ENCODE measurements at places on chromosomes 1 and 21.
A peak's percentile ranks its signal among the peaks of the same experiment; 100 is the strongest.

- H3K27me3 ChIP-seq = peaks cover 28% of the 10 kb centered on the region
- H3K27ac ChIP-seq = no peak overlapping the region
- H3K4me3 ChIP-seq = no peak overlapping the region
- no peak for DNase-seq
- no peaks in the 10 kb centered on the region for H3K36me3 ChIP-seq
These were observed 14.0 kb upstream of the CDA start for GRCh38 chr1:20574686-20575540.

DNA sequence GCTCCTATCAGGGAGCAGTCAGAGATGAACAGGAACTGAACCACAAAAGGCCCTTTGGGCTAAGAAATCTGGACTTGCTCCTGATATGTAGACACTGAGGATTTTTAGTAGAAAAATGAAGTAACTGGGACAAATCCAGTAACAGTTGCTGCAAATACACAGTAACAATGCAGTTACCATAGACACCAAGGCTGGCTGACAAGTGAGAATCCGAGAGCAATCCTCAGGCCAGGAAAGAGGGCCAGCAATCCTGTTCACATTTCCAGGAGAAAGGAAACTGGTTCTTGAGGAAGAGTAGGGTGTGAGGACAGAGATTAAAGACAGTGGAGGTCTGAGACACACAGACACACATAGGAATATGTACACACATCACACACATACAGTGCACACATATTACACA, 9.3 kb upstream of the LORICRIN start:
- H3K36me3 ChIP-seq = no peaks in the 10 kb centered on the region
- DNase-seq = no peak
- H3K27me3 ChIP-seq = peaks cover 28% of the 10 kb centered on the region
- H3K27ac ChIP-seq = no peak overlapping the region
- H3K4me1 ChIP-seq = peaks cover 3% of the 10 kb centered on the region

DNA sequence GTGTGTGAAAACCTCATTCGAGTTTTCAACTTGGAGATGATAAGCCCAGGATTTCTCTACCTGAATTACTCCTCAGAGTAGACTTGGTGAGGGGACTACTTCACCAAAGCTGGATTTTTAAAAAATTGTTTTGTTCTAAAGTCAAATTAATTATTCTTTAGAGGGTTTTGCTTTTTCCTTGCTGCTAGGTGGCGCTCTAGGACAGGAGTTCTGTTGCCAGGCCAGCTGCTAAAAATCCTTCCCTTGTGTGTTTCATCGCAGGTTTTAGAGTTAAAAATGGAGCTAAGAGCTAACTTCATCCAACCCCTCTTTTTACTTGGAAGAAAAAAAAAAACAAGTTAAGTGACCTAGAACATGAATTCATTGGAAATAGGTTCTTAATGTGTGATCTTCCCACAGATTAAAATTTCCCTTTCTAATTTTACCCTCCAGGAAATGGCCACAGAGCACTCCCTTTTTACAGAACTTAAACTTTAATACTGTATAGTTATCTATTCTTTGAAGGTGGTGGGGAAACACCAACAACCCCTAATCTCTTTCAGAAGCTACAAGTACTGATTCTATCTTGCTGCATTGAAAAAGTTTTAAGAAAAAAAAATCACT, 36.7 kb upstream of the FAM163A start:
- H3K27ac ChIP-seq = no peak overlapping the region
- no peak overlapping the region for H3K4me3 ChIP-seq
- no peaks in the 10 kb centered on the region for H3K36me3 ChIP-seq
- peaks cover 8% of the 10 kb centered on the region for H3K27me3 ChIP-seq
- no peaks in the 10 kb centered on the region for H3K4me1 ChIP-seq

GRCh38 chr1:158933621-158934020, 2.3 kb downstream of the PYHIN1 start:
- H3K27ac ChIP-seq = peak overlapping the region; percentile 5
- no peaks in the 10 kb centered on the region for H3K27me3 ChIP-seq
- peak overlapping the region; percentile 74 for H3K4me3 ChIP-seq
- peaks cover 14% of the 10 kb centered on the region for H3K4me1 ChIP-seq
- peaks cover 7% of the 10 kb centered on the region for H3K36me3 ChIP-seq

DNA sequence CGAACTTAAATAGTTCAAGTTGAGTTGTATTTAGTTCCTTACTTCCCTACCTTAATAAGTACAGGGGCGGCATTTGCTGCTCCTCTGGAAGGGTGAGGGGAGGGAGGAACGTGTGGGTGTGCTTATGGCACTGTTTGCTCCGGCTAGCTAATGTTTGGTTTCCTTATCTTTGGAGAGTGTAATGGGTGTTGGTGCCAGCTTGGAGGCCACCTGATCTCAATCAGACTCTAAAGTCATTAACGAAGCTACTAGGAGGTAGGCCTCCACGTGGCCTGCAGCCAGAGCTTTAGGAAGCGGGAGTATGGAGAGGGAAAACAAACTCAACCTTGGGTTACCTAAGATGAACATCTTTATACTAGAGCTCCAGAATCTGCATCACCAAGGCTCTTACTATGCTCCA, 43.0 kb upstream of the RAP1A start:
- H3K27me3 ChIP-seq = no peaks in the 10 kb centered on the region
- H3K4me3 ChIP-seq = no peak overlapping the region
- H3K4me1 ChIP-seq = no peaks in the 10 kb centered on the region
- no peak for DNase-seq
- H3K36me3 ChIP-seq = no peaks in the 10 kb centered on the region

- no peak for DNase-seq
- H3K4me3 ChIP-seq = no peak overlapping the region
- H3K36me3 ChIP-seq = no peaks in the 10 kb centered on the region
- peaks cover 11% of the 10 kb centered on the region for H3K27me3 ChIP-seq
These were observed 2.1 kb downstream of the PTGS2 start for GRCh38 chr1:186678155-186678554.

DNA sequence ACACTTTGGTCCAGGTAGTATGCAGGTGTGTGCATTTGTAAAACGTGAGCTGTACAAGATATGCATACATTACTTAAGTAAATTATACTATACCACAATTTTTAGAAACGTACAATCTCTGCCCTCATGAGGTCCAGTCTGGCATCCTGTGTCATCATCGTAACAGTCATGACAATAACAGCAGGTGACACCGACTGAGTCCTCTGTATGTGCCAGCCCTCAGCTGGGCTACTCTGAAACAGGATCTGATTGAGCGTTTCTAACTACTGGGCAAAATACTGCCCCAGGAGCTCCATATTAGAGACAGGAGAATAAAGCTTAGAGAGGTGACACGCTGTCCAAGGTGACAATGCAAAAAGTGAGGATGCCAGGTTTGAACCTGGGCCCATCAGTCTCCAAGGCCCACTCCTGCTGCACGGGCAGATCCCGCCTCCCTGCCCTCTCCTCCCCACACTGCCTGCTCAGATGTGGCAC, 47.2 kb upstream of the ECE1 start:
- H3K27ac ChIP-seq = peak overlapping the region; percentile 93
- peaks cover 6% of the 10 kb centered on the region for H3K36me3 ChIP-seq
- peaks cover 72% of the 10 kb centered on the region for H3K4me1 ChIP-seq
- DNase-seq = no peak

DNA sequence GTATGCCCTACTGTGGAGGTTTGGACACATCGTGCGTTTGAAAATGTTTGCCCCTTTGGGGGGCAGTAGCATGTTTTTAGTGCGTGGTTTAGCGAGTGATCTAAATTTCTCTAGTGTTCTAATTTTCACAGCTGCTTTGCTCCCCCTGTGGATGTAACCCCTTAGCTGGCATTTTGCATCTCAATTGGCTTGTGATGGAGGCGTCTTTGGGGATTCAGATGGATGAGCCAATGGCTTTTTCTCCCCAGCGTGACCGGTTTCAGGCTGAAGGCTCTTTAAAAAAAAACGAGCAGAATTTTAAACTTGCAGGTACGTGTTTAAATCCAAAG, 836 bp downstream of the CDC7 start:
- peaks cover 10% of the 10 kb centered on the region for H3K4me1 ChIP-seq
- H3K36me3 ChIP-seq = no peaks in the 10 kb centered on the region
- no peaks in the 10 kb centered on the region for H3K27me3 ChIP-seq
- DNase-seq = no peak

DNA sequence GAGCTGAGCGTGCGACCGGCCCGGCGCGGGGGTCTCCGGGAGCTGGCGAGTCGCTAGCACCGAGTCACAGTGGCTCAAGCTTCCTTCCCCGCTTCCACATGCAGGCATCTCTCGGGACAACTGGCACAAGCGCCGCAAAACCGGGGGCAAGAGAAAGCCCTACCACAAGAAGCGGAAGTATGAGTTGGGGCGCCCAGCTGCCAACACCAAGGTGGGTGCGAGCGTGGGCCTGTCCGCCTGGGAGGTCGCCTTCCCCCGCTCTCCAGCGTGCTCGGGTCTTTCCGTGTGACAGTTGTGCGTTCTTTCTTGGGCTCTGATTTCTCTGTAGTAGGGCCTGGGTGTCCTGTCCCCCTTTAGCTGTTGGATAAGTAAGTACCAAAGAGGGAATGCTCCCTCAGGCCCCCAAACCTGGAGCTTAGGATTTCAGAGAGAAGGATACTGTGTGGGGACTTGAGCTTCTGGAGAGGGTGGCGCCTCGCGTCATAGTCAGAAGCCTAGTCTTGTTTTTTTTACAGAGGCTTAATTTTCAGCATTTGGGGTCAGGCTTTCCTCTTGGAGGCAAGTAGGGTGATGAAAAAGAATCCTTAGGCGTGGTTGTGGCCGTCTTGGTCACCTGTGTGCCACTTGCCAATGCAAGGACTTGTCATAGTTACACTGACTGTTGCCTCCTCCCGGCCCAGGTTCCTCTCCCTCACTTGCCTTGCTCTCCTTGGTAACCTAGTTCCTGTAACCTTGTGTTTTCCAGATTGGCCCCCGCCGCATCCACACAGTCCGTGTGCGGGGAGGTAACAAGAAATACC, 790 bp downstream of the RPS8 start:
- peak; percentile 40 for DNase-seq
- peak overlapping the region; percentile 87 for H3K4me3 ChIP-seq
- peaks cover 27% of the 10 kb centered on the region for H3K4me1 ChIP-seq
- peak overlapping the region; percentile 88 for H3K27ac ChIP-seq

- peaks cover 2% of the 10 kb centered on the region for H3K4me1 ChIP-seq
- H3K27ac ChIP-seq = no peak overlapping the region
- no peak for DNase-seq
- H3K36me3 ChIP-seq = peaks cover 32% of the 10 kb centered on the region
These were observed 71.3 kb downstream of the AHCTF1 start for GRCh38 chr1:246860401-246860800.

DNA sequence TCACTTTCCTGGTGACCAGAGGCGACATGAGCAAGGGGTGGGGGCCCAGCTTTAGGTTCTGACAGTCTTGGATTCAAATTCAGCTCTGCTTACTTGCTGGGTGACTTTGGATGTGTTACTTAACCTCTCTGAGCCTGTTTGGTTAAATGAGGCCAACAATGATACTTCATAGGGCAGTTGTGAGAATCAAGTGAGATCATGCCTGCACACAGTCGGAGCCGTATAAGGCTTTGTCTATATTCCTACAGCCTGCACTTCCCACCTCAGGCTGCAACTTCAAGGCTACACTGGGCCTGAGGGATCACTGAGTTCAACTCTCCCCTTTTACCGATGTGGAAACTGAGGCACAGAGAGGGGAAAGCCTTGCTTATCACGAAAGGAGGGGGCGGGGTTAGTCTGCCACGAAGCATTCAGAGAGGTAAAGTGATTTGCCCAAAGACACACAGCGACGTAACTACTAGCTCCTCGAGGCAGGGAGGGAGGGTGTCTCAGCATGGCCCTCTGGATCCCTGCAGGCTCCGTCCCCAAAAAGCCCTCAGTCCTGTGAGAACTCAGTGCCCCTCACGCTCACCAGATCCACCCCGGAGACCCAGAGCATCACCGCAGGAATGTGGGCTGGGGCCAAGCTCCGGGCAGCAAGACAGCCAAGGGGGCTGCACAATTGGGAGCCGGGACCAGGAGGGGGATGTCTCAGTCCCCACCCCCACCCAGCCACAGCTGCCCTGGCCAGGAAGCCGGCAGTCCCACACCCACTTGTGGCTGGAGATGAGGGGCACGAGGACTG, 25.0 kb downstream of the SDC3 start:
- no peak for DNase-seq
- H3K27ac ChIP-seq = no peak overlapping the region
- H3K4me3 ChIP-seq = no peak overlapping the region
- H3K36me3 ChIP-seq = no peaks in the 10 kb centered on the region
- peaks cover 19% of the 10 kb centered on the region for H3K4me1 ChIP-seq
- H3K27me3 ChIP-seq = peaks cover 14% of the 10 kb centered on the region

GRCh38 chr1:63739452-63739851, 34.4 kb upstream of the ROR1 start:
- peaks cover 1% of the 10 kb centered on the region for H3K36me3 ChIP-seq
- peaks cover 17% of the 10 kb centered on the region for H3K27me3 ChIP-seq
- peaks cover 3% of the 10 kb centered on the region for H3K4me1 ChIP-seq
- no peak overlapping the region for H3K27ac ChIP-seq
- no peak overlapping the region for H3K4me3 ChIP-seq

DNA sequence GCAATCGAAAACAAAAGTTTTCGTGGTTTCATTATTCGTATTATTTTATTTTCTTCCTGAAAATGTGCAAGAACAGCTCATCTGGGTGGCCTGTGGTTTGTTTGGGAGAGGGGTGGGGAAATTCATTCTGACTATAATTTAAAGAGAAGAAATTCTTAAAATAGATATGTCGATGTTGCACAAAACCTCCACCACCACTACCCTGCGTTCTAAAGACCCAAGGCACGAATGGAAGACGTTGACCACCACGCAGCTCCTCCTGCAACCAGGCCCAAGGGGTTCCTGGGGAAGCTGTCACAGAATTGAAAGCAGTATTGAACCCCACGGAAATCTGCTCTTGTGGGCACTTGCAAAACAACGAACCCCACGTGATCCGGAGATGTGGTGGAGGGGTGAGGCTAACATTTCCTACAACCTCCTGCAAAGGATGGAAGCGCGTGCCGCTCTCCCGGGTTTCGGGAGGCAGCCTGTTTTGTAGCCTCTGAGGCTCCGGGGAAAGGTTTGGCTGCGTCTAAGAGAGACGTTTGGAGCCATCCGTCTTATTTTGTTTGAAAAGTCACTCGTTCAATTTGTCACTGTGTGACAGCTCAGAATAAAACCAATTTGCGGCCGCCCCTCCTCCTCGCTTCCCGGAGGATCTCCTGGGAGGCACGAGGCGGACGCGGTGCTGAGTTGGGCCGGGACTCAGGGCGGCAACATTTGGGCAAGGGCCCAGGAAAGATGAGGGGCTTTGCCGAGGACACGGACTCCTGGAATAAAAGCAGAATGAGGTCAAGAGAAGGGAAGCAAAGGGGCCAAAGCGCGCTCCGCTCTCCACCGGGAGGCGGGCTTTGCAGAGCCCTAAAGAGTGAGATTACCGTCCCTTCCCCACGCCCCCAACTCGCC, 810 bp upstream of the HLX start:
- peak overlapping the region; percentile 94 for H3K4me3 ChIP-seq
- peaks cover 8% of the 10 kb centered on the region for H3K36me3 ChIP-seq
- peaks cover 1% of the 10 kb centered on the region for H3K27me3 ChIP-seq
- H3K27ac ChIP-seq = peak overlapping the region; percentile 82
- H3K4me1 ChIP-seq = peaks cover 31% of the 10 kb centered on the region

- H3K36me3 ChIP-seq = no peaks in the 10 kb centered on the region
- H3K4me3 ChIP-seq = no peak overlapping the region
These were observed 257.0 kb downstream of the GRIK1 start for GRCh38 chr21:29682800-29683199.

Data from memory B cell (primary cell).